Spinal cord (tissue), 10 donors: ENCODE measurements at places on chromosomes 4 and X. TPM values are rescaled to one million over a fixed set of nuclear protein-coding genes. Genes with fewer than 3 reads are reported as not detected.

The PABPC1L2A gene
- total RNA-seq, result 4.1 TPM

DNA sequence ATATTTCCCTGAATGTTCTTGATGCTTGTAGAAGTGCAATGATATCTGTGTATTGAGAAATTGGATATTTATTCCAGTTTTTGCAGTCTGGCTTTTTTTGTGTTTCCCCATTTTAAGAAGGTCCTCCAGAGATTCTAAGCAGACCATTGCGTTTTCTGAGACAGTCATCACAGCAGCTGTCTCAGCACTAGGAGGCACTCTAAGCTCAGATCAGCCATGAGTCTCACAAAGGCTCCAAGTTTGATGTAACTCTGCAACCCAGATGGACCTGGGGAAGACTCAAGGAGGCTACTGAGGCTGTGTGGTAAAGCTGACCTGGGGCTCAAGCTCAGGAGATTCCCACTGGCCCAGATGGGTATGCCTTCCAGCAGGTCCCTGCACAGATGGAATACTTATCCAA lies 89.3 kb upstream of the CYLC1 start:
- no peak overlapping the region for H3K27ac ChIP-seq
- no peaks in the 10 kb centered on the region for H3K27me3 ChIP-seq
- no peaks in the 10 kb centered on the region for H3K4me1 ChIP-seq
- no peak overlapping the region for H3K4me3 ChIP-seq
- DNase-seq, result no peak
- H3K36me3 ChIP-seq, result no peaks in the 10 kb centered on the region

The SPACA5 gene
- not detected for total RNA-seq

- no peaks in the 10 kb centered on the region for H3K27me3 ChIP-seq
- no peaks in the 10 kb centered on the region for H3K36me3 ChIP-seq
- no peak overlapping the region for H3K27ac ChIP-seq
- no peaks in the 10 kb centered on the region for H3K4me1 ChIP-seq
- no peak overlapping the region for H3K4me3 ChIP-seq
Observed at GRCh38 chrX:33183361-33183760, 28.0 kb downstream of the DMD start.

The ELF4 gene
- 3.7 TPM for total RNA-seq

GRCh38 chr4:108851366-108851765 lies 88.5 kb upstream of the ETNPPL start:
- no peaks in the 10 kb centered on the region for H3K4me1 ChIP-seq
- no peak overlapping the region for H3K27ac ChIP-seq
- DNase-seq, result no peak
- H3K27me3 ChIP-seq, result no peaks in the 10 kb centered on the region
- no peaks in the 10 kb centered on the region for H3K36me3 ChIP-seq

DNA sequence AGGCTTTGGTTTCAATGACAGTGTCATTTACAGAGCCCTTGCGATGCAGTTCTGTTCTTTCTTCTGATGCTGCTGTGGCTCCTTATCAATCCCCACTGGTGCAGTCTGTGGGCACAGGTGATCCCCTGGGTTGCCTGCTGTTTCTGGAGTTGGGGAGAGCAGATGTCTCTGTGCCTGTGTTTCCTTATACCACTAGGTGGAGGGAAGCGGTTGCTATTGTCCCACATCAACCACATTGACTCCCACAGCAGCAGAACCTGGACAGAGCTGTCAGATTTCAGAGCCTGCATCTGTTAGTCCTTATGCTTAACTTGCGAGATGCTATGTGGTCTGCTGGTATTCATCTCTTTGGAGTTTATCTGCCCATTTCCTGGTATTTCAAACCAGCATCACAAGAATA lies 57.7 kb downstream of the NEIL3 start:
- no peaks in the 10 kb centered on the region for H3K4me1 ChIP-seq
- DNase-seq, result no peak
- no peaks in the 10 kb centered on the region for H3K36me3 ChIP-seq
- no peak overlapping the region for H3K27ac ChIP-seq
- no peaks in the 10 kb centered on the region for H3K27me3 ChIP-seq

DNA sequence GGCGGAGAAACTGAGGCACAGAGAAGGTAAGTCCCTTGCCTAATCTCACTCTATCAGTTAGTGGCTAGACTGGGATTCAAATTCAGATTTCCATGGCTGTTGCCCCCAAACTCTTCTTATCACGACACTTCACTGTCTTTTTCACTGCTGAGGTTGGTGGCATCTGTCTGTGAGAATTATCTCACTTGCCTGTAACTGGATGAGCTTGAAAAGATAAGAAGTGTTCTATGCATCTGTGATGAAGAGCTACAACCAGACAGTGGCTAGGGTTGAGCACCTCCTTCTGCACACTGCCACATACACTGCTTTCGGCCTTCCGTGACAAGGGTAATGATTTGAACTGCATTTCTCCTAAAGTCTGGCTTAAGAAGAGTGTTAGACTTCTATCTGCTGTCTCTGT lies 107.9 kb upstream of the TEX13D start:
- no peak overlapping the region for H3K4me3 ChIP-seq
- H3K4me1 ChIP-seq, result no peaks in the 10 kb centered on the region
- no peaks in the 10 kb centered on the region for H3K36me3 ChIP-seq
- H3K27me3 ChIP-seq, result no peaks in the 10 kb centered on the region
- H3K27ac ChIP-seq, result no peak overlapping the region

- no peaks in the 10 kb centered on the region for H3K27me3 ChIP-seq
- no peak overlapping the region for H3K27ac ChIP-seq
- no peaks in the 10 kb centered on the region for H3K4me1 ChIP-seq
- H3K36me3 ChIP-seq, result no peaks in the 10 kb centered on the region
- H3K4me3 ChIP-seq, result no peak overlapping the region
- peak; percentile 55 for DNase-seq
Observed at GRCh38 chr4:96827086-96827485, 987.2 kb downstream of the PDHA2 start.

- no peak overlapping the region for H3K27ac ChIP-seq
- no peak for DNase-seq
- no peaks in the 10 kb centered on the region for H3K27me3 ChIP-seq
- no peaks in the 10 kb centered on the region for H3K36me3 ChIP-seq
Observed at GRCh38 chrX:67726018-67726417, 182.2 kb downstream of the AR start.

The PNMA5 gene
- 1.5 TPM for total RNA-seq

DNA sequence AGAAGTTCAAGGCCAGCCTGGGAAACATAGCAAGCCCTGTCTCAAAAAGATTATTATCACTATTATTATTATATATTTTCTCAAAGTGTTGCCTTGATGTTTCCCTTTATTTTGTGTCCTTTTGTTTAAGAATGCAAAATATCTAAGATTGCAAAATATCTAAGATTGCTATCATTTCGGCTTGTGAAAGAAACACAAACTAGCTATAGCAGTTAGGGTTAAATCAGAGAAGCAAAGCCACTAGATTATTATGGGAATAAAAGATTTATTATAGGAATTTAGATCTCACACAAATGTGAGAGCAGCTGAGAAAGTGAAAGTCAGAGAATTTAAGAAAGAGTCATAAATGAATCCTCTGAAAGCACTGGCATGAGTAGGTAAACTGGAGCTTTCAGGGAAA lies 18.0 kb upstream of the TMEM184C start:
- no peaks in the 10 kb centered on the region for H3K4me1 ChIP-seq
- no peaks in the 10 kb centered on the region for H3K36me3 ChIP-seq
- H3K27ac ChIP-seq, result no peak overlapping the region
- H3K27me3 ChIP-seq, result no peaks in the 10 kb centered on the region

GRCh38 chrX:152915541-152916241 lies 17.8 kb downstream of the ZNF185 start:
- H3K4me3 ChIP-seq, result no peak overlapping the region
- H3K36me3 ChIP-seq, result peaks cover 4% of the 10 kb centered on the region
- H3K4me1 ChIP-seq, result peaks cover 14% of the 10 kb centered on the region
- no peak for DNase-seq

DNA sequence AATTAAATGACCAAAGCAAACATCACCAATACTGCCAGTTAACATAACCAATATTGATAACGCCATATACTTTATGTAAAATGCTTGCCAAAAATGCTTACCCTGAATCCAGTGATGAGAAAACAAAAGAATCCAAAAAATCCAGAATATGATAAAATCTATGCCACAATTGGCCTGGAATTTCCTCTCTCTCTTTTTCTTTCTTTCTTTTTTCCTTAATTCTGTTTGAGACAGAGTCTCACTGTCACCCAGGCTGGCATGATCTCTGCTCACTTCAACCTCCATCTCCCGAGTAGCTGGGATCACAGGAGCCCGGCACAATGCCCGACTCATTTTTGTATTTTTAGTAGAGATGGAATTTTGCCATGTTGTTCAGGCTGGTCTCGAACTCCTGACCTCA lies 9.8 kb upstream of the SLC7A11 start:
- no peaks in the 10 kb centered on the region for H3K4me1 ChIP-seq
- no peaks in the 10 kb centered on the region for H3K27me3 ChIP-seq
- H3K27ac ChIP-seq, result no peak overlapping the region
- no peaks in the 10 kb centered on the region for H3K36me3 ChIP-seq
- DNase-seq, result no peak

DNA sequence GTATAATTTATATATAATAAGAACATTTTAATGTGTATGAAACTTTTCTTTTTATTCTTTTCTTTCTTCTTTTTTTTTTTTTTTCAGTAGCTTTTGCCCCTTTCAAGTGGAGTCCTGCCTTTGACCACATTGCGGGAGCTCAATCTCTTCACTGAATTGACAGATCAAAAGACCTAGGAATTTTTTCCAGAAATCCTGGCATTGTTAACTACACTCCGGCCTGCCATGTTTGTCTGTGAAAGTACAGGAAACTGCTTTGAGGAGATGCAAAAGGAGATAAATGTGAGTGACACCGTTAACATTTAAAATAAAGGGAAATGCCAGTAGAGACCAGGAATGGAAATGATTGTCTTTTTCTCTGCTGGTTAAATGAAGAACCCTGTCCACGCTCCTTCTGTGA lies 159.3 kb upstream of the VCX3A start:
- H3K4me1 ChIP-seq, result no peaks in the 10 kb centered on the region
- H3K27me3 ChIP-seq, result no peaks in the 10 kb centered on the region
- no peak for DNase-seq
- H3K4me3 ChIP-seq, result no peak overlapping the region
- H3K27ac ChIP-seq, result no peak overlapping the region
- no peaks in the 10 kb centered on the region for H3K36me3 ChIP-seq

- H3K4me1 ChIP-seq, result no peaks in the 10 kb centered on the region
- H3K36me3 ChIP-seq, result no peaks in the 10 kb centered on the region
- no peak overlapping the region for H3K4me3 ChIP-seq
- no peak for DNase-seq
Observed at GRCh38 chrX:122238801-122239200, 945.3 kb upstream of the GRIA3 start.

The SERTM2 gene
- 0.83 TPM for total RNA-seq

DNA sequence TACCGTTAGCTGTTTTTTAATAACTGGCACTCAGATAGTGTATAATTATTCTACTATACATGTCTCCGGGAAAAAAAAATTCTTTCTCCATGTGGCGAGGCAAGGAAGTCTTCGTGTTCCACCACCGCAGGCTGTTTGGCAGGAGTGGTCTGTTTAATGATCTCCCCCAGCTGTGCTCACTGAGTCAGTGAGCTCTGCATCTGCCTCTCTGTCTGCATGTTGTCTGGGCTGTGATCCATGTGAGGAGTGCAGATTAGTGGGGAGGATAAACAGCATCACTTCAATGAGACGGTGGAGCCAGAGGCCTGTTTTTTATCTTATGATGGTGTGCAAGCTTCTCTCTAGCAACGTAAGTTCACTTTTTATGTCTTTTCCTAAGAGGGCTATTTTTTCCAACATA lies 69.8 kb downstream of the RPS3A start:
- H3K4me1 ChIP-seq, result peaks cover 6% of the 10 kb centered on the region
- no peak for DNase-seq
- H3K4me3 ChIP-seq, result no peak overlapping the region
- H3K36me3 ChIP-seq, result peaks cover 5% of the 10 kb centered on the region
- H3K27me3 ChIP-seq, result no peaks in the 10 kb centered on the region
